ENCODE measurements at places on chromosomes 4 and X. TPM values are rescaled to one million over a fixed set of nuclear protein-coding genes. Genes with fewer than 3 reads are reported as not detected.

Gene SRPX
- total RNA-seq = 116 TPM

Gene EPGN
- total RNA-seq = not detected

Gene UGT2B15
- not detected for total RNA-seq

Gene XAGE1B
- not detected for total RNA-seq

Gene CFAP47
- total RNA-seq = 5.3 TPM

Gene LRIT3
- 0.27 TPM for total RNA-seq
